ENCODE measurements at places on chromosomes 12 and 14.

- peak; percentile 3 for DNase-seq
Observed at GRCh38 chr14:59055439-59056045, 132.9 kb upstream of the DAAM1 start.

- no peak for DNase-seq
Observed at GRCh38 chr12:2940564-2940963, 18.6 kb upstream of the TEAD4 start.

DNA sequence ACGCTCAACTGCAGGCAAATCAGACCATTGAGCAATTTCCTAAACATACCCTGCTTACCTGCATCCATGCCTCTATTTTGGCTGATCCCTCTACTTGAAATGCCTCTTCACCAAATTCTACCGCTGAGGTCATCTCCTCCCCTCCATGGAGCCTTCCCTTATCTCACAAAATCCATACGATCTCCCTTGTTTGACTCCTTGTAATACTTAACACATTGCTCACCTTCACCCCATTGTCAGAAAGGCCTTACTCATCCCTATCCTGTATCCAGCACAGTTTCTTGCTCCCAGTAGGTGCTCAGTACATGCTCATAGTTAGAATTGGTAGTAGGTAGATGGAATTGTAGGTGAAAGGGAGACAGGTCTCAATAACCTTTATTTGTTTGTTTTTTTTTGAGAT lies 5.4 kb downstream of the DDN start:
- no peak for DNase-seq

- DNase-seq: no peak
Observed at GRCh38 chr12:57452181-57452936, 2.7 kb upstream of the INHBE start.

DNA sequence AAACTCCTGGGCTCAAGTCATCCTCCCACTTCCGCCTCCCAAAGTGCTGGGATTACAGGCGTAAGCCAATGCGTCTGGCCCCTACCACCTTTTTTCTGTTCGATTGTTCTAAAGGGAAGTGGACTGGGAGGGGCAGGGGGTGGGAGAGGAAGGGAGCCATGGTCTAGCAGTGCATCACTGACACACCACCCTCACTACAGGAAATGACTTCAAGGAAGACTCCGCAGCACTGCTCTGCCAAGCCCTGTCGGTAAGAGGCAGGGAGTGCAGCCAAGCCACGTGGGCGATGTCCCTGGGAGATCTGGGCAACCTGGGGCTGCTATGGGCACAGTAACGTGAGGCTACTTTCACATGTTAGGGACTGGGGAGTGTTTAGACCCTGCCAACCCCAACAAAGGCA lies 18.0 kb downstream of the LRRC74A start:
- DNase-seq: peak; percentile 45

DNA sequence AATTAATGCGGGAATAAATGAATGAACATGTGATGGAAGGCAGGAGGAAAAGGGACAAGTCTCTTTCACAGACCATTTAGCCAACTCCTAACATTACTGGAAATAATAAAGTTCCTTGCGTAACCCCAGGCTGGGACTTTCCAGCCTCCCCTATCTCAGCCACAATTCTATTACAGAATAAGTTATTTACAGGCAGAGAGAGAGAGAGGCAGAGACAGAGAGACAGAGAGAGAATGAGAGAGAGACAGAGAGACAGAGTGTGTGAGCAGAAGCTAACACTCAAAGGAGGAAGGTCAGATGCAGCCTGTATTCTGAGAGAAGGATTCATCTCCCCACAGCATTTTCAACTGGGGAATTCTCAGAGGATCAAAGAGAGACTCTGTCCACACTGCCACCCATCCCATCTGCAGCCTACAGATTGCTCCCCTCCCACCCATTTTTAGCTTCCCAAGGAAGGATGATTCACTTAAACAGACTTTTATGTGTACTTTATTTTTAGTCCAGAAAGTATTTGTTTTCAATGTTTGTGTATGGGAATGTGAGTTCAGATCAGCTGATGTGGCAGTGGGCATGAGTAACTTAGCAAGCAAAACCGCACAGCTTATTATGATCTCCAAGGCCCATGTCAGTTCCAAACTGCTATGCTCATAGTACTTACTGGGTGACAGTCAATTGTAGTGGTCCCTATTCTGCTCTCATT lies 165.7 kb downstream of the CAND1 start:
- no peak for DNase-seq

DNA sequence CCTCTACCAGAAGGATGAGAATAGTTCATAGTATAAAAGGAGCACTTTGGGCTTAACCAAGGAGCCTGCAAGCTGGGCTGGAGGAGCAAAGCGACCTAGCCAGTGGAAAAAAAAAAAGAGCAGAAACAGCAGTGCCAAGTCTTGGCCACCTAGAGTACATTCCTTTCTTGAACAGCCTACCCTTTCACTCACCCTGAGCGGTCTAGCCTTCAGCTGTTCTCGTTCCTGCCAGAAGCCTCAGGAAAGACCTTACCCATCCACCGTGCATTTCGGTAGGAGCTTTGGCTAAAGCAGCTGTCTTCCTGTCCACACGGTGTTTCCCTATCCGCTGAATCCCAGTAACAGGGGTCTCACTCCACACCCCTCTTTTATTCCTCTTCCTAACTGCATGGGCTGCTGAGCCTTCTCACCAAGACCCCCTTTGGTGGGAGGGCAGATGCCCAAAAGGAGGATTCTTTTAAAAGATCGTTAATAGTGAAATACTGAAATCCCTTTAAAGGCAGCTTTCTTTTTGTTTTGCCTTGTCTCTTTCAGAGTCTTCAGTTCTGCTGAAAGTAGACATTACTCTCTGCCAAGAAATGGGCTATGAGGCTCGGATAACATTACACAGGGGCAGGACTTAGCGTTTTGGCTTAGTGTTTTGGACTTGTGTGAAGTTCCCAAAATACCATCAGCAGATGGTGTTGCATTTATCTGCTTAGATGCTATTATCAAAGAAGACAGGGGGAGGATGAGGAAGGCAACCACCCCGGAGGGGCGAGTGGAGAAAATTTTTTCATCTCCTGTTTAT lies 88.5 kb upstream of the METAP2 start:
- no peak for DNase-seq

DNA sequence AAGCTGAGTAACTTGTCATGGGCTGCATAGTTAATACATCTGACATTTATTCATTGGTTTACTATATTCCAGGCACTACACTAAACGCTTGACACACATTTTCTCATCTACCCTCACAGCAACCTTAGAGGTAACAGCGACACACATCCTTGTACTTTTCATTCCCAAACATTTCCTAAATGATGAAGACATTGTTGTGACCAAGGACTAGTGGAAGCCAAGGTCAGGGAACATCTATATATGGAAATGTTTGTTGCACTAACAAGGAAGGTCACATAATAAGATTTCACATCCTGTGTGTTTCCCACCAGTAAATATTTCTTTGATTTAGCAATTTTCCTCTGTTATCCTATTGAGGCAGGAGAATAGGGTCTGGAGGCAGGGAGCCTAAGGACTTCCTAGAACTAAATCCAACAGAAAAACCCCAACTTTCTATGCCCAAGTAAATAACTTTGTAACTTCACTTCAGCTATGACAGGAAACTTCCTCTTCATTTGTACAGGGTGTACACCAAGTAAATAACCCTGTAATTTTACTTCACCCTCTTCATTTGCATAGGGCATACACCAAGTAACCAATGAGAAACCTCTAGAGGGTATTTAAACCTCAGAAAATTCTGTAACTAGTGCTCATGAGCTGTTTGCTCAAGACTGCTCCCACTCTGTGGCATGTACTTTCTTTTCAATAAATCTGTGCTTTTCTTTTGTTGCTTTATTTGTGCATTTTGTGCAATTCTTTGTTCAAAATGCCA lies 48.4 kb downstream of the ZNF641 start:
- no peak for DNase-seq

DNA sequence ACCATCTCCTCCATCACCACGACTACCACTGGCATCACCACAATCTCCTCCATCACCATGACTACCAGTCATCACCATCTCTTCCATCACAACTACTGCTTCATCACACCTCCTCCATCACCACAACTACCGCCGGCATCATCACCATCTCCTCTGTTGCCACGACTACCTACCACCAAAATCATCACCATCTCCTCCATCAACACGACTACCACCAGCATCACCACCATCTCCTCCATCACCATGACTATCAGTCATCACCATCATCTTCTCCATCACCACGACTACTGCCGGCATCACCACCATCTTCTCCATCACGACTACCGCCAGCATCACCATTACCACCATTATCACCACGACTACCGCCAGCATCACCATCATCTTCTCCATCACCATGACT lies 89.5 kb downstream of the RIMBP2 start:
- no peak for DNase-seq

GRCh38 chr14:88481794-88482193 lies 73.0 kb downstream of the PTPN21 start:
- no peak for DNase-seq

DNA sequence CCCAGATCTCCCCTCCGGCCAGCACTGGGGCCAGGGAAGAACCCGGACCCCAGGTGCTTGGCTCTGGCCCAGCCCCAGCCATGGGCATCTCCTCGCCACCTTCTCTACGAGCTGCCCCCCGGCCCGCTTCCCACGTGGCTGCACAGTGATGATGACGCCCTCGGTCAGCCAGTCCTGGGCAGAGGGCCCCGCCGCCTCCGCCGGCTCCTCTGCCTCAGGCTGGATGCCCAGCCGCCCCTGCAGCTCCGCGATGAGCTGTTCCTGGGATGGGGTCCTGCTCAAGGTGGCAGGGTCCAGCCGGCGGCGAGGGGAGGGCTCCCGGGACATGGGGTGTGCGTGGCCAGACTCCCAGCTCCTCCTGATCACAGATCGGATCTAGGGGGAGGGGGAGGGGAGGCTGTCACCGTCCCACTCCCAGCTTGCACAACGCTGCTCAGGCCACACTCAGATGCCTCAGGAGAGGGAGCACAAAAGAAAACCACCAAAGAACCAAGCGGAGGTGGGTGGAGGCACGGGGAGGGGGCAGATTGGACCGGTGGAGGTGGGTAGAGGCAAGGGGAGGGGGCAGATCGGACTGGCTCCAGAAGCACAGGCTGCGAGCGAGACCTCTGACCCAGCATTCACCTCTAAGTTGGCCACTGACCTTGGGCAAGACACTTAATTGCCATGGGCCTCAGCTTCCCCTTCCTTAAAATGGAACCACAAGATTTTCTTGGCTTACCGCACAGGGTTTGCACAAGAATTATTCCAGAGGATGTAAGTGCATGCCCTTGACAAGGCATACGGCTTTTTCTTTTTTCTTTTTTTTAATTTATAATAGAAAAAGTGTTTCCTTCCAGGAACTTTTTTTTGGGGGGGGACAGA lies 16.1 kb upstream of the RPLP0 start:
- DNase-seq: no peak

DNA sequence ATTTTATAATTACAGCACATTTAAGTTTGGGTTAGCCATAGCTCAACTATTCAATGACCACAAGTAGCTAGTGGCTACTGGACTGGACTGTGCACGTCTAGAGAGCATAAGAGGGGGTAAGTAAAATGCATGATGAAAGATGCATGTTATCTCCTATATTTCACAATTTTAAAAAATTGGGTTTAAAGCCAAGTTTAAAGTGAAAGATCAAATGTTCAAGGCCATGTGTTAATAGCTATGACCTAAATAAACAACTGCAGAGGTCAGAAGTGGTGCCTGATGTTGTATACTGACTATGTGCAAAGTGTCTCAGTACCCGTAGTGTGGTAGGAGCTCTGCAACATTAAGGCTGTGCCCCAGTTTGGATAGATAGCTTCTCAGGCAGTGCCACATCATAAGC lies 48.2 kb downstream of the BMP4 start:
- DNase-seq: no peak

GRCh38 chr12:120870415-120870814 lies 33.7 kb downstream of the SPPL3 start:
- no peak for DNase-seq

GRCh38 chr12:121845701-121846100 lies 13.0 kb downstream of the HPD start:
- DNase-seq: no peak

DNA sequence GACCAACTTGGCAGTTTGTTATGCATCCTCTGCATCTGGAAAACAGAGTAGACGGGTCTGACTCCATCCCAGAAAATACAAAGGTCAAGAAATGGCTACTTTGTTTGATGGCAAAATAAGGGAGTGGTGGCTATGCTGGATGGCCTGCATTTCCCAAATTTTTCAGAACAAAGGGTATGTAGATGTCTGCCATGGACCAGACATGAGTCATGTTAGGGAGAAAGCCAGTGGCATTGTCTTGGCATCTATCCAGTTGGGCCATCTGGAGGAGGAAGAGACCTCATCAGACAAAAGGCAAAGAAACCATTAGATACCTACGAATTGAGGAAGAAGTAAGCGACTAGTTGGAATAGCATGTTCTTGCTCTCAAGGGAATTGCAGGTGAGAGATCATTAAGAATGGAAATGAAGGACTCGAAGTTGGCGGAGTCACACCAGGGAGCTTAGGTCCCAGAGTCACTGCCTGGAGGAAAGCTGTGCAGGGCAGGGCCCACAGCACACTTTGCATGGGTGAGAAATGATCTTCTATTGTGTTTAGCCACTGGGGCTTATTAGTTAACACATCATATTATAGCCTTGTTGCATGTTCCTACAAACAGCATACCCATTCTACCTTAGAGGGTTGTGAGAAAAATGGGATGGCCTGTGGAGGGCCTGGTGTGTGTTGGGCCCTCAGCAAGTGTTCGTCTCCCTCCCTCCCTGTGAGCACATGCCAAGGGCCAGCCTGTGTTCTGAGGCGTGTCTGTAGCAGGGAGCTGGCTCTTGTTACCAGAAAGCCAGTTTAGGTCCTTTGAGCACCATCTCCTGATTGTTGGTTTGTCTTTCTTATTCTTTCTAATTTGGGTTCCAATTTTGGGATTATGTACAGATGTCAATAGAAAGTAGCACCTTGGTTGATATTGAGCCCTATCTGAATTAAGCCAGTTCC lies 119.4 kb downstream of the KTN1 start:
- no peak for DNase-seq

- no peak for DNase-seq
Observed at GRCh38 chr12:122138616-122139015, 35.4 kb downstream of the IL31 start.

- no peak for DNase-seq
Observed at GRCh38 chr12:16218234-16218633, 59.3 kb downstream of the SLC15A5 start.

GRCh38 chr12:42801271-42801670 lies 211.7 kb upstream of the PRICKLE1 start:
- no peak for DNase-seq

DNA sequence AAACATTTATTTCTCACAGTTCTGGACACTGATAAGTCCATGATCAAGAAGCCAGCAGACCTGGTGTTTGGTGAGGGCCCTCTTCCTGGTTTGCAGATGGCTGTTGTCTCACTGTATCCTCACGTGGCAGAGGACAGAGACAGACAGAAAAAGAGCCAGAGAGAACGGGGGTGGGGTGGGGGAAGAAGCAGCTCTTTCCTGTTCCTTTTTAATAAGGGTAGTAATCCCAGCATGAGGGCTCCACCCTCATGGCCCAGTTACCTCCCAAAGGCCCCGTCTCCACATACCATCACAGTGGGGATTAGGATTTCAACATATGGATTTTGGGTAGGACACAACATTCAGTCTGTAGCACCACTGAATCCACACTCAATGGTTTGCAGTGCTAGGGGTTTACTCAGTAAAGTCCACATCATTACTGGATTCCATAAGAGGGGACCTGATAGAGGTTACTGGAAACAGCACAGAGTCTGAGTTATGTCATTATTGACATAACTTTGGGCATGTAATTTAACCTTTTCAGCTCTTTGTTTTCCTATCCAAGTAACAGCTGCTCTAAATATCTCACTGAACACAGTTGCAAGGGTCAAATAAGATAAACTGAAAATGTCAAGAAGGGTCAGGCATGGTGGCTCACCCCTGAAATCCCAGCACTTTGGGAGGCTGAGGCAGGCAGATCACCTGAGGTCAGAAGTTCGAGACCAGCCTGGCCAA lies 53.2 kb downstream of the RPAP3 start:
- no peak for DNase-seq

GRCh38 chr12:112524676-112525425 lies 106.1 kb downstream of the PTPN11 start:
- DNase-seq: no peak

Data from stimulated activated CD4-positive, alpha-beta T cell treated with anti-CD3 and anti-CD28 coated beads, Interleukin-2, amount 100 ng/mL, for 48 hours (primary cell).